ENCODE measurements at places on chromosomes 4 and X.
A peak's percentile ranks its signal among the peaks of the same experiment; 100 is the strongest.

DNA sequence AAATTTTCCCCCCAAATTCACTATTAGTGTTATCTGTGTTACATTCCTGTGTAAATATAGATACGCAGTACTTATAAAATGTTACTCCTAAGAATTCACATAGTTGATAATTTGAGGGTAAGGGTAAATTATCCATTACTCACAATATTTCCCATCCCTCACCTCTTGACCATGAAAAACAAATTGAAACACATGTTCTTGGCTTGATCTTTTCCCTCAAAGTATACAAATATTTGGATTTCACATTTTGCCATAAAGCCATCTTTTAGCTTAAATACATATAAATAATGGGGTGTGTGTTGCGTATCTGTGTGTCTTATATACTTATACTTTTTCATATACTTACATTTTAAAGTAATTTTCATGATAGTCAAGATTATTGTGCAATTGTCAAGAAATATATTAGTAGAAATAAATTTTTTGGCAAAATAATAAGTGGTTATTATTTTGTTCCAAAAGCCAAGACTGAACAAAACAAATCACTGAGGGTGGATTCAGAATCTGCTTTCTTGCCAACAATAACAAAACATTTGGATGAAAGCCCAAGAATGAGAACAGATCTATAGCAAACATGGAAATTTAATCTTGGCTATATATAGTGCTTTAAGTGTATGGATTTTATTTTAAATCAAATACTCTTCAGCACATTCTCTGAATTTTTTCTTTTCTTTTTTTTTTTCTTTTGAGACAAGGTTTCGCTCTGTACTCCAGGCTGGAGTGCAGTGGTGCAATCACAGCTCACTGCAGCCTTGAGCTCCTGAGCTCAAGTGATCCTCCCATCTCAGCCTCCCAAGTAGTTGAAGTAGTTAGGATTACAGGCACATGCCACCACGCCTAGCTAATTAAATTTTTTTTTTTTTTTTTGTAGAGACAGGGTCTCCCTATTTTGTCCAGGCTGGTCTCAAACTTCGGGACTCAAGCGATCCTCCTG is 48.5 kb upstream of the PRSS48 start:
- no peak for DNase-seq

DNA sequence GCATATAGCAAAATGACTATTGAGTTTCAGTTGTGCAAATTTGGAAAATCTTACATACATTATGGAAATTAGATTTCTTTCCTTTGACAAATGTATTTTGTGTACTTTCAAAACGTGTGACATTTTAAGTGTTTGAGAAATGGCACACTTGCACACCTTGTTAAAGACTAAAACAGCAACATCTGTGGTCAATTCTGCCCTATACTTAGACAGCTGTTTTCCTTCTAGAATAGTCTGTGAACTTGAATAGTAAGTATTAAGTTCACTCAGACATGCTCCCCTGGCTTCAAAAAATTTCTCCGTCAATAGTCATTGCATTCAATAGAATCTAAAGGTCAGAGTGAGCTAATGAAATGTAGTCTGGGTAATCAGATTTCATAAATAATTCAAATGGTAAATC is 21.7 kb upstream of the TBC1D9 start:
- DNase-seq = no peak

DNA sequence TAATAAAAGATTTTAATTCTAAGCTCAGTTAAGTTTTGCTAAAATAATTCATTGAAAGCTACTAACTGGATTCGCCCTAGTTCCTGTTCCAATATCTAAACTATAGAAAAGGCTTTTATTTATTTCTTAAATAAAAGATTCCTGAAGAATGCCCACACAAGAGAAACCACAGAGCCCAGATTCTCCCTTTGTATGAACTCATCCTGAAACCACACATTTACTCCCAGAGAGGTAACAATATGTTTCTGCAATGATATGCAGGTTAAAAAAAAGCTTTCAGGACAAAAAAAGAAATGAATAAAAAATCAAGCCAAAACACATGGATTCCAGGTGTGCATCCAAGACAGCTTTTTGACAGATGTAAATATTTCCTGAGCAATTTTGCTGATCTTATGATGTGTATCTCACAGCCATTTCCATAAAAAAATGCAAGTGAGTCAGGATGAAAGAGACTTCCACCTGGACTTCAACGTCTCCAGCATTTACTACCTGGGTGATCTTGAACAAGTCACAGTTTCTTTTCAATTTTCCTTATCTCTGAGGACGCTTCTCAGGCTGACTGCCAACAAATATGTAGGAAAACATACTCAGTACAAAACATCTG is 234.4 kb upstream of the FAT1 start:
- no peak for DNase-seq

GRCh38 chr4:187485676-187486075 is 509.9 kb upstream of the ZFP42 start:
- DNase-seq = no peak

DNA sequence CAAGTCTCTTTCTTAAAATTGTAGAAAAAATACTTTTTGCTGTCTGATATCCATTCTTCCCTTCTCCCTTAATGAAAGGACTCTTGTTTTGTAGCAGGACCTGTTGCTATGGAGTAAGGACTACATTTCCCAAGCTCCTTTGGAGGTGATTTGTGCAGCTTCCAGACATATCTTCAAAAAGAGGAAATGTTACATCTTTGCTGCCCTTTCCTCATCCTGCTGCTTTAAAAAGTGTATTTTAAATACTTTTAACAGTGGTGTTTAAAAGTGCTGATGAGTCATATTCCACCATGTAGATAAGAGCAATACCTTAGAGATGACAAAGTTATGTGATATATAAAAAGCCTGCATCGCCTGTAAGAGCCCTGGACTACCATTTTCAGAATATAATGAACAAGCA is 98.7 kb downstream of the CFAP299 start:
- DNase-seq = no peak

GRCh38 chr4:13601048-13601447 is 26.5 kb downstream of the BOD1L1 start:
- no peak for DNase-seq

DNA sequence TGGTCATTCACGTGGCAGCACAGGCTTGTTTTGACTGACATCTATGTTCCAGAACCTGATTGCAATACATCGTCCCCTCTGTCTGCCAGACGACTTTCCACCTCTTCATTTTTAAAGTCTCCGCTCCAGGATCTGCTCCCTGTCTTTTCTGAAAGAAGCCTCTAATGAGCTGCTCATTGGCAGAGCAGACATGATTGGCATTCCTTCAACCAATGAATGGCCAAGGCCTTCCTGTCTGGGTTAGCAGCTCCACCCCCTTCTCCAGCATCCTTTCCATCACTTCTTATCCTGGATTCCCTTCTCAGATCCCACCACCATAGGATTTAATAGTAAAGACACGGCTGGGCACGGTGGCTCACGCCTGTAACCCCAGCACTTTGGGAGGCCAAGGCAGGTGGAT is 202.7 kb upstream of the KLF3 start:
- no peak for DNase-seq

GRCh38 chr4:141575884-141576283 is 60.5 kb upstream of the IL15 start:
- no peak for DNase-seq

- DNase-seq = no peak
These were observed 68.7 kb downstream of the NSD2 start for GRCh38 chr4:1939664-1940509.

- no peak for DNase-seq
These were observed 19.0 kb downstream of the MRPL1 start for GRCh38 chr4:77881460-77882295.

GRCh38 chrX:74389016-74389722 is 32.1 kb upstream of the SLC16A2 start:
- DNase-seq = no peak

DNA sequence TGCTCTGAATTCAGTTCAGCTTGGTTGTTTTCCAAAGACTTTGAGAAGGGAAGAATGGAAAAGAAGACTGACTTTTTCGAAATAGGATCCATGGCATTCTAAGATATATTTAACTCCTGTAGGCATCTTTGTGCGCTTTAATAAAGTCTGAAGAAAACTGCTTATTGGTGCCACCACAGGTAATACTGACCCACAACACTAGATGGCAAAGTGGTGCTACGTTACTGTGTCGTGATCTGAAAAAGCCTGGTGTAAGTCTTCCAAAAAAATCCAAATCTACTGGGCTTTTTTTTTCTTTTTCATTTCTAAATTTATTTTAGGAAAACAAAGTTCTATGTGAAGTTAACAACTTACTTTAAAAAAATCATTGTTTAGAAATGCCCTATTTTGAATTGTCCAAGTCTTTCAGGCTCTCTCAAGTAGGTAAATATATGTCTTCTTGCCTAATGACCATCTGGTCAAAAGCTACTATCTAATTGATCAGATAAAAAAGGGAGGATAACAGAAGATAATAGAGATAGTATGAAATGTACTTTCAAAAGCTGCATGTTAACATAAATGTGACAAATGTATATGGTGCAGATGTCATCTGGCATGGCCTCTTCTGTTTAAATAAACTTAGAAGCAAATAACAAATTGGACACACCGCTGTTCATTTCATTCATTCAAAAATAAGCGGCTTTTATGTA is 47.0 kb upstream of the MID1IP1 start:
- no peak for DNase-seq

- no peak for DNase-seq
These were observed 209.5 kb upstream of the LNX1 start for GRCh38 chr4:53800741-53801140.

GRCh38 chr4:10054571-10055041 is 33.3 kb upstream of the SLC2A9 start:
- no peak for DNase-seq

DNA sequence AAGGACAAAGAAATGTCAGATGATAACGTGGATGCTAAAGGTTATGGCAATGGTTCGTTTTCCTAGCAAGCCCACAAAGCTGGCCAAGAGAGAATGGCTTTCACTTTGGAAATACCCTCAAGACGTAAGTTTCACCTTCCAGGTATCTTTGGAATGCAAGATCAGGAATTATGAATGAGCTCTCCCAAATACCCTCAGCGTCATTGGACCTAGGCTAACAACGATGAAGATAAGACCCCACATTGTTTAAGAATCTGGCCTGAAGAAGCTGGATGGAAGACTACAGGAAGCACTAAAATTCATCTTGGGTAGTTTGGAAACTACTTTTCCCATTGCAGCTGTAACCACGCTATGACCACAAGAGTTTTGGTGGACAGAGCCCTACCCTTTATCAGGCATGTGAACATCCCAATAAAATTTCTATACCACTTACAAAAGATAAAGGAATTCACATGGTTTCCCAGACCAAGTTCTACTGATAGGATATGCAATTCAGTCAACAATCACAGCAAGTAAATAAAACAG is 111.9 kb downstream of the KDR start:
- DNase-seq = no peak

- peak; percentile 66 for DNase-seq
These were observed at the start of gene GDI1 for GRCh38 chrX:154436983-154437752. TSS of gene GDI1 (plus strand) at chrX:154437154. CDS start at chrX:154437255, 101 bp downstream.

- DNase-seq = peak; percentile 39
These were observed 3.3 kb downstream of the MYL5 start for GRCh38 chr4:677431-678293.

GRCh38 chr4:15864651-15865566 is 73.6 kb downstream of the FGFBP1 start:
- no peak for DNase-seq

- DNase-seq = no peak
These were observed 135.8 kb upstream of the TRPC5 start for GRCh38 chrX:112218388-112218787.

DNA sequence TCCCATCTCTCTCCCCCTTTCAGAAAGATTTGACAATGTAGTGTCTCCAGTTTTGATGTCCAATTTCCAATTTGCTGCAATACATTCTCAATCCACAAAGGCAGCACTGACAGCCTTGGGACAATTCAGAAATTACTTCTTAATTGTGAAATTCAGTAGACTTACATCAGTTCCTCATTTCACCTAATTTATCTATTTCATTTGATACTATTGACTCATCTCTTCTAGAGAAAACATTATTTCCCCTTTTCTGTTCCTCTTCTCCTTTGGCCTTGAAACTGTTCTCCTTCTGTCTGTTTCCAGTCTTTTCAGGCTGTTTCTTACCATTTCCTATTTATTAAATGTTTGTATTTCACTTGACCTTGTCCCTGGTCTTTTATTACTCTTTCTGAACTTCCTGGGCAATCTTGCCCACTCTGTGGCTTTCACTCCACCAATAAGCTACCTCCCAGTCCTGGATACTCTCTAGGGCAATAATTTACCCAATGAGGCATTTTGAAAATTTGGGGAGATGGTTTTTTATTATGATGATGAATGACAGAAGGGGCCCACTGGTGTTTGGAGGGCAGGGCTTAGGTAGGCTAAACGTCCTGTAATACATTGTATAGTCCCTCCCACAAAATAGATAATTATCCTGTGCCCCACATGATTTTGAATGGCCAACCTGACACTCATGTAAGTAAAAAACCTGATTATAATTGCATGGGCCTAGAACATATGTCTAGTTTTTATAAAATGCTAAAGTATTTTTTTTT is 498.0 kb upstream of the BOD1L1 start:
- DNase-seq = no peak

- no peak for DNase-seq
These were observed 8.7 kb downstream of the GCNA start for GRCh38 chrX:71586929-71587328.

GRCh38 chrX:71214604-71215337 is 8.3 kb upstream of the GJB1 start:
- DNase-seq = no peak

- no peak for DNase-seq
These were observed 548 bp downstream of the NEUROG2 start for GRCh38 chr4:112515198-112516065.

DNA sequence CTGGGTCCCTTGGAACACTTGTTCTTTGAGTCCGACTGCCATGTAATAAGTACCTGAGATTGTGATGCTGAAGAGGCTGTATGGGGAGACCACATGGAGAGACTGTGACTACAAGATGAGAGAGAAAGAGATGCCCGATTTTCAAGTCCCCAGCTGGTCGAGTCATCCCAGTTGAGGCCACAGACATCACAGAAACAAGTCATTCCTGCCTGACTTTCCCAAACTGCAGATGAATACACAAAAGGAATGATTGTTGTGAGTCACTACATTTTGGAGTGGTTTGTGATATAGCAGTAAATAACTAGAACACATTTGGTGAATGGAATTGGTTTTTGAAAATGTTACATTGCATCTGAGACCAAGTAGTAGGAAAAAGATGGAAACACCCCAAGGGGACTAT is 9.0 kb upstream of the YIPF7 start:
- DNase-seq = no peak

- DNase-seq = no peak
These were observed 170.0 kb downstream of the MID1 start for GRCh38 chrX:10450229-10450958.

- no peak for DNase-seq
These were observed 194.4 kb downstream of the BCOR start for GRCh38 chrX:39903343-39903742.

- DNase-seq = no peak
These were observed 148.3 kb upstream of the NHS start for GRCh38 chrX:17226736-17227135.

DNA sequence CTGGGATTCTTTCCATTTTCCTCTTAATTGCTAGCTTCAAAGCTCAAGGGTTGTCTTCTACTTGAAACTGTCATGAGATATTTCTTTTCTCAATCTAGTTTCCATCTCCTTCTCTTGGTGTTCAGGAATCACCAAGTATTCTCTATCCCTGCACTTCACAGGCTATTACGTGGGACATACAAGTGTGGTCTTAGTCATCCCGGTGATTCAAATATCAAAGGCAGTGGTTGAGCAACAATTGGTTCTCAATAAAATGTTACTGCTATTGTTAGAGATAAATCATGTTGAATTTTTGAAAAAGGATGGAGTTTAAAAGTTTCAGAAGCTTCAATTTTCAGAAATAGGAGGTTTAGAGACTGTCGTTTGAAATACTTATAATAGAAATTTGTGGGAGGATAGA is 812.9 kb downstream of the FSTL5 start:
- DNase-seq = no peak

GRCh38 chr4:168486912-168487281 is 6.6 kb upstream of the DDX60L start:
- no peak for DNase-seq
